ENCODE measurements at places on chromosomes 2 and 18.

- no peak for DNase-seq
Observed at GRCh38 chr2:54904836-54905235, 145.4 kb downstream of the RTN4 start.

DNA sequence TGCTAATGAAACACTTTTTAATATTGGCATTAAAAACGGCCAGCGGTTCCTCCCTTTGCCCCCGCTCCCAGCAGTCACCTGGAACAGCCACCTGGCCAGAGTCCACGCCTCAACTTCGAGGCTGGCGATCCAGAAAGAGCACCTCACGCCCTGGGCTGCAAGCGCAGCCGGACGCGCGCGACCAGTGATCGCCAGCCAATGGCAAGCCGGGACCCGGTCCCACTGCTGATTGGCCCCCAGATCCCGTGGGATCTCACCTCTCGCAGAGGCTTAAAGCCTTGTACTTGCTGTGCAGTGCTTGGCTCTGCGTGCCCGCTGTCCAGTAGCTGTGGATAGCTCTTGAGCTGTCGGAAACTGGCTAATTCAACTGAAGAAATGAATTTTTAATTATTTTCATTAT lies 4.1 kb upstream of the RBM45 start:
- no peak for DNase-seq

- DNase-seq: no peak
Observed at GRCh38 chr2:6704077-6704476, 161.6 kb downstream of the CMPK2 start.

DNA sequence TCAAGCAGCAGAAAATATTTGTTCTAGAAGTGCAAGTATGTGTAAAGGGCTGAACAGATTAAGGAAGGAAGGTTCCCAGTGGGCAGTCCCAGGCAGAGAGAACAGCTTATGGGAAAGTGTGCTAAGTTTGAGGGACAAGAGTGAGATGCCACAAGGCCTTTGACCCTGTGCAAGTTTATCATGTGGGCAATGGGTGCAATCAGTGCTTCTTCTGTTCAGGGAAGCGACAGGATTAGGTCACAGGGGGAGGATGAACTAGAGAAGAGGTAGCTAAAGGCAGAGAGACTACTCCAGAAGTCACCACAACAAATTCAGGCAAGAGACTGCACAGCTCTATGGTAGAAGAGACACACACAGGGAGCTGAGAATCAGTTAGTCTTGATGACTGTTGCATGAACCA lies 44.3 kb downstream of the LPIN2 start:
- DNase-seq: no peak

GRCh38 chr2:117775703-117776219 lies 38.7 kb upstream of the DDX18 start:
- DNase-seq: no peak

- no peak for DNase-seq
Observed at GRCh38 chr18:34153711-34154110, 71.0 kb downstream of the NOL4 start.

- DNase-seq: no peak
Observed at GRCh38 chr2:24540011-24540477, 49.0 kb downstream of the NCOA1 start.

GRCh38 chr2:63700271-63700670 lies 111.5 kb downstream of the MDH1 start:
- DNase-seq: no peak

- peak; percentile 88 for DNase-seq
Observed at GRCh38 chr2:70553584-70554337, at the start of gene TGFA. Gene TGFA, minus strand, starts transcription at chr2:70553826. Its CDS starts 59 bp downstream, at chr2:70553767.

DNA sequence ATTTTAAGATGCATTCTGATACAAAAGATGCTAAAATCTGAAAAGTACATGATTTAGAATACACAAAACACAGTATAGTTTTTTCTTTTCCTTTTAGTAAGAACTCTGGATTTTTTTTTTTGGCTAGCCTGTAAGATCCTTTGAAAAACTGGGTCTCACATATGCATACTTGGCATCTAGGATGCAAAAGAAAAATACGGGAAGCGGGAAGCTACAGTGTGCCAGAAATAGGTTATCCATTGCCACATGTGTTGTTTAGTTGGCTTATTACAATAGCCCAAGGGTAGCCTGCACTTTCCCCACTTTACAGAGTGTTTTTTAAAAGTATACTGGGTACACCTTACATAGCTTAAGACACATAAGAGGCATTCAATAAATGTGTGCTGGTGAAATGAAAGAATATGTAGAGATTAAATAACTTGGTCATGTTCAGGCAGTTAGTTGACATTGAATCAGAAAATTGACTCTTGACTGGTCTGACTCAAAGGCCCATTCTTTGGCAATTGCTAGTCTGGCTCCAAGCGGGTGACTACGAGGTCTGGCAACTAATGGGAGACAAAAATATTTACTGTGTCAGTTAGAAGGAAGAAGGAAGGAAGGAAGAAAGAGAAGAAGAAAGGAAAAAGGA lies 286.8 kb upstream of the TRIB2 start:
- no peak for DNase-seq

GRCh38 chr2:191618786-191619185 lies 59.1 kb upstream of the NABP1 start:
- DNase-seq: no peak

- no peak for DNase-seq
Observed at GRCh38 chr2:138486363-138487198, 15.0 kb upstream of the SPOPL start.

- no peak for DNase-seq
Observed at GRCh38 chr2:100376836-100377235, 40.6 kb downstream of the CHST10 start.

- no peak for DNase-seq
Observed at GRCh38 chr2:5562865-5563264, 129.3 kb upstream of the SOX11 start.

DNA sequence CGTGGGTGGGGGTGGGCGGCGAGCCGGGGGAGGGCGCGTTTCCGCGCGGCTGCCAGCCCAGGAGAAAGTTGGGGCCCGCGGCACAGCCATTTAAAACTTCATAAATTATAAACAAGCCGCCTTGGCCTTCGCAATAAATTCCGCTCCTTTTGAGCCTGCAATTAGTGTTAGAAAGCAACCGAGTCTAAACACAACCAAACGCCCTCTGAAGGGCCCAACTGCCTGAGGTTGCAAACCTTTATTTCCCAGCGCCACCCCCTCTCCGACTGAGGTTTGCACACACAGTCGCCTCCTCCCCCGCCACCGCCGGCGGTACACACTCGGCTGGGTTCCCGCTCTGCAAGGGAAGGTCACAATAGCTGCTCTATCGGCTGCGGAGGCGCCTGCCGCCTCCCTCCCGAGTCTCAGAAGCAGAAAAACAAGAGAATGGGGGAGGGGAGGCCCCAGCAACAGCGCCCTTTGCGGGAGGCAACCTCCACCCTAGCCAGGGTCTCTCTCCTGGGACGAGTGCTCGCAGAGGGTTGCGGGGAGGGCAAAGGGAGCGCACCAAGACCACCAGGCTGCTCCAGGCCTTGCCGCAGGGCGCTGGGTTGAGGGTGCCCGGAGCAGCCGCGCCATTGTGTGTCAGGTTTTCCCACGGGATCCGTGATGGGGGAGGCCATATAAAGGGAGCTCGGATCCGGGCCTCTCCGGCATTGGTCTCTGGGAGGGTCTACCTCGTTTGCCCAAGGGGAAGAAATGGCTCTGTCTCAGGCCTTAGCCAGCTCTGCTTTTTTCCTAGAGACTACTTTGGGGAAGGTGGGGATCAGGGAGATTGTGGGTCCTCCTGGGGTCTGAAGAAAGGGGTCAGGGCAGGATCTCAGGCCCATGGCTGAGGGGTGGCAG lies 13.4 kb upstream of the HOXD1 start:
- no peak for DNase-seq

- DNase-seq: peak; percentile 64
Observed at GRCh38 chr2:203891474-203891873, 23.9 kb downstream of the CTLA4 start.

DNA sequence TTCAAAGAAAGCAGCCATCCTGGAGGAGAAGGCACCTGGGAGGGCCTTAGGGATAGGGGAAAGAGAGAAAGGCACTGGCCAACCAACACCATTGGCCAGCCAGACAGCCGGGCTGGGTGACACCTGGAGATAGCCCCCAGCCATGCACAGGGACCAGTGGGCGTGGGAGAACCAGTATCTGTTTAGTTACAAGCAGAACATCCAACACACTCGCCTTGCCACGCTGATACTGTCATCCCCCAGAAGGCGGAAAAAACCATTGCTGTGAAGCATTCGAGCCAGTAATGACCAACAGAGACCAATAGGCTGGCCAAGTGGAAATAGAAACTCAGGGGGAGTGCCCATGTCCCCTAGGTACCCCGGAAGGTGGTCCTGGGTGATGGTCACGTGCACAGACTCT lies 15.5 kb downstream of the ASPRV1 start:
- no peak for DNase-seq

DNA sequence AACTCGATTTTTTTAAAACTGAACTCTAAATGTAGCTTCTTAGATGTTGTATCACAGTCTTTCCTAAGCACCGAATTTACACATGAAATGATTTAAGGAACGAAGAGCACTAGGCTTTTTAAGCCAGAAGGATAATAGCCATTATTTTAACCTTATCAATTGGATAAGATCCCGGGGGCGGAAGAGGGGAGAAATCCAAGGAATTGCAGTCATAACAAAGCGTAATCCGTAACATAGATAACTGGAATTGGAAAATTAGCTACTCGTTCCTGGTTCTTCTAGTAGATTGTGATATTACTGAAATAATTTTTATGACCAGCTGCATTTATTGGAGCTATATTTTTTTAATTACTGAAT lies 988 bp upstream of the KANSL1L start:
- no peak for DNase-seq

- peak; percentile 49 for DNase-seq
Observed at GRCh38 chr2:240303896-240304745, 131.3 kb upstream of the GPC1 start.

GRCh38 chr2:23487735-23488492 lies 102.9 kb downstream of the KLHL29 start:
- no peak for DNase-seq

GRCh38 chr2:150144546-150145298 lies 342.7 kb downstream of the RND3 start:
- no peak for DNase-seq

DNA sequence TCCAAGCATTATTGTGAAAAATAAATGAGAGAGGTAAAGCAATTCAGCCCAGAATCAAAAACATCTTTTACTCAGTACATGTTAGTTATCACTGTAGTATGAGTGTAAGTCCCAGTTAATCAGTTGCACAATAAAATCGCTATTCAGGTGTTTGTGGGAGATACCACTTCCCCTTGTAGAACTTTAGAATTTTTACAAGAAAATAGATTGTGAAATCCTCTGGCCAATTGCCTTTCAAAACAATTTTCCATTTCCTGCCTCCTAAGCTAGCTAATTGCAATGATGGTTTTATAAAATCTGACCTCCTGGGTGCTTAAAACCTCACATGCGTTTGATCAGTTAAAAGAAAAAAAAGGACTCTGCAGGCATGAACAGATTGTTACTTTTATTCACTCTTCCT lies 332.5 kb downstream of the PID1 start:
- DNase-seq: no peak

GRCh38 chr2:182228741-182229140 lies 198.1 kb downstream of the PDE1A start:
- no peak for DNase-seq

DNA sequence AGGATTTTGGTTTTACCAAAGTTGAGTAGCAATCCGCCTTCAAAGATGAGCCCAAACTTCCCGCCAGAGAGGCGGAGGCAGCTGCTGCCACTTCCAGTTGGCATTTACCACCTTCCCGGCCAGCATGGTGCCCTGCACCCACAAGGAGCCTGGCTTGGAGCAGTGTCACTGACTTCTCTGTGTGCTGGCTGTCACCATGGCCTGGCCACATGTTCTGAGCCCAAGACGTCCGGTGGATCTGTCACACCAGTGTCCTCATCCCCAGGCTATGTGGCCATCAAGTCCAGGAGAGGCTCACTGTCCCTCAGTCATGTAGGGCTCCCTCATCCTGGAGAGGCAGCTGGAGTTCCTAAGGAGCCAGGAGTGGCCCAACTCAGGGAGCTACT lies 100.6 kb downstream of the ACKR3 start:
- DNase-seq: no peak

DNA sequence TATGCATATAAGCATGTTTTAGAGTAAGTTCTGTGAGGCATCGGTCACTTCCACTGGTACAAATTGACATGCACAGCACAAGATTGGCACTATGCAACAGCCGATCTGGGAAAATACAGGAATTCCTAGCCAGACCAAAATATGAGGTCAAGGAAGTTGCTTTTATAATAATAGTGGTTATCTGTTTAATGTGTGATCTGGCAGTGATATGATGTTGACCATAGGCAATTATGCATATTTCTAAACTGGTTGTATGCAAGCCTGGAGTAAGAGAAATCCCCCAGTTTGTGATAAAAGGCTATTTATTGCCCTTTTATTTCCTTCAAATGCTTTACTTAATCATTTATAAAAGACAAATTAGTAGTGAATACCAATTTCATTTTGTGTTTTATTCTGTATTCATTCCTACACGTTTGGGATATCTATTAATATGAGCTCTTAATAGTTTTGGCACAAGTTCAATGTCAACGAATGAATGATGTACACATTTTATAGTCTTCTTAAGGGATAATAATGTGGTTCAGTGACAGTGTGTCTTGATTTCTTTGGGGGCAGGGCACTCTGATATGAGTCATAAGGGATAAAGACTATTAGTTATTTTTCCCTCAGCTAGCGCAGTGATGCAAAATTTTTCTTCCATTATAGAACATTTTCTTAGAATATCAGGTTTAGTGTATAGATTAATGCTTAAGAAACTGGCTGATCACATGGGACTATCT lies 34.7 kb upstream of the ZEB2 start:
- no peak for DNase-seq

DNA sequence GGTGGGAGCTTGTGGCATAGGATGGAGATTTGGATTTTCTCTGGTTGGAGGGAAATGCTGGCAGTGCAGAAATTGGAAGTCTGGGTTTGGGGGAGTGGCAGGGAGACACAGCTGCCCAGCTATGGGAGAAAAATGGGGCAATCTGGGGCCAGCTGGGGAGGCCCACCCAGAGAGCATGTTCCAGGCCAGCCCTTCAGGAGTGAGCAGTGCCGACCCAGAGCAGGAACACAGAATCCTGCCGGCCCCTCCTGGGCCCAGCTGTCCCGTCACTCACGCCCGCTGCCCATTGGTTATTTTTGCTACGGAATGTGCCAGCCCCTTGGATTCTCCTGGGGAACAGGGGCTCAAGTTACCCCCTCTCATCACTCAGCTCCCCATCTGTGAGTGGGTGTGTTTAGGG lies 4.9 kb downstream of the SPEG start:
- DNase-seq: no peak
